ENCODE measurements at places on chromosomes 16 and 17.

GRCh38 chr17:10156948-10157607 is 41.3 kb downstream of the GAS7 start:
- no peak for DNase-seq

GRCh38 chr17:69066482-69066881 is 5.8 kb upstream of the ABCA9 start:
- DNase-seq, result no peak

DNA sequence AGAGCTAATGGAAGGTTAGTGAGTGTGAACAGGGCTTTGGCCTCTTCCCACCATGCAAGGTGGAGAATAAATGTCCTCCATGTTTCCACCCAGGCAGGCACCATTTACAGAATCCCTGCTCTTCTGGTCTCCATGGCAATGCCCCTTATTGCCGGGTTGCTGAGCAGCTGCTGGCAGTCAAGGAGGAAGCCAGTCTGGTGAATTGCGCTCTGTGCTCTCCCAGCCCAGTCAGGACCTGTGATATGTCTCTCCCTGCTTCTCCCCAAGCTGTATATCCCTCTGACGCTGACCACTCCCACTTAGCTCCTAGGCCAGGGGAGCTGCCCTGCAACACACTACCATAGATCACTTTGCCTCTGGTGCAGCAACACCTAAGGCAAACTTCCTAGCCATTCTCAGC is 402.1 kb upstream of the ERCC4 start:
- no peak for DNase-seq

DNA sequence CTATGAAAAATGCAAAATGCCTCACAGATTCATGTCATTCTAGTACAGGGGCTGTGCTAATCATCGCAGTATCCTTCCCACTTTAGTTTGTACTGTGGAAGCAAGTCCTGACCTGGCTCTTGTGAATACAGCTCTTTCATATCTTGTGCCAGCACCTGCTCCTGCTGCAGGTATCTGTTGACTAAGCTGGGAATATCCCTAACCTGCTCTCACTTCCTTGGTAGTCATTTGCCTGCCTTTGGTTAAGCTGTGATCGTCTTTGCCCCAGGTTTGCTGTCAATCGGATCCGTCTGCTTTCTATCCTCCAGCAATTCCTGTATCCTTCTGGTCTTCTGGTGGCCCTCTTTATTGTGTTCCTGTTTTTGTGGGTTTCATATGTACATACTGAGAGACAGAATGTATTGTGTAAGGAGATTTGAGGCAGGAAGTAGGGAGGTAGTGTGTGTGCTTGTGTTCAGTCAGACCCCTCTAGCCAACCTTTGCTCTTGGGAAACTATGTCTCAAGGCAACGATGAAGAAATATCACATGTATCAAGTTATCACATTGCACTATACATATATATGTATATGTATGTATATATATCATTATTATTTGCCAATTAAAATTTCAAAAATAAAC is 7.7 kb upstream of the GINS3 start:
- DNase-seq, result no peak

GRCh38 chr16:27362570-27363245 is 39.3 kb upstream of the IL21R start:
- no peak for DNase-seq

- no peak for DNase-seq
These were observed 15.7 kb downstream of the CCDC43 start for GRCh38 chr17:44673893-44674292.

- DNase-seq, result no peak
These were observed 40.9 kb downstream of the RMI2 start for GRCh38 chr16:11386054-11386680.

- DNase-seq, result no peak
These were observed 76.6 kb downstream of the MAP2K4 start for GRCh38 chr17:12097326-12097725.

GRCh38 chr17:78051186-78051972 is 77.2 kb downstream of the TMC6 start:
- no peak for DNase-seq

- DNase-seq, result no peak
These were observed 15.8 kb downstream of the GPR179 start for GRCh38 chr17:38327936-38328335.

GRCh38 chr16:70579648-70580630 is 56.3 kb downstream of the SF3B3 start:
- no peak for DNase-seq

- DNase-seq, result no peak
These were observed 207.0 kb upstream of the COX10 start for GRCh38 chr17:13862346-13862745.

DNA sequence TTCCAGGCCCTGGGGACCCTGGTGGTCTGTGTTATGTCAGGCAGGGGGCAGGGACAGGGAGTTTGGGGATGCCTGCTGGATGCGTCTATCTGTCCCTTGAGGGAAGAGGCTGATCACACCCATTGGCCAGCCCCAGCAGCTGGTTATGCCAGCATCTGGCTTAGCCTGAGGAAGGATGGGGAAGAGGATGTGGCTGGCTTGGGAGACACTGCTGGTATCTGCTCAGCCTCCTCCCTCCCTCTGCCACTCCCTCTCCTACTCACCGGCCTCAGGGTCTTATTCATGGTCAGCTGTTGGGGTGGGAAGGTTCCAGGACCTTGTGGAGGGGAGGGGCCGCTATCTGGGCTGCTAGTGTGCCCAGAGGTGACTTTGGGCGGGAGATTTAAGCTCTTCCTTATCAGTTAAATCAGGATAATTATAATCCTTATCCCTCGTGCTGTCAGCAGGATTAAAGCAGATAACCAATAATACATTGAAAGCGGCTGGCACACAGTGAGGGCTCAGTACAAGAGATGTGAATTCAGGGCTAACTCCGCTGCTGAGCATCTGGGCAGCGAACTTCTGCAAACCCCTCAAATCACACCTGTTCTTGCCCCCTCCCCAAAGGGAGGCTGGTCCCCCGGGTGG is 36.0 kb upstream of the MLKL start:
- no peak for DNase-seq

- no peak for DNase-seq
These were observed at the start of gene ABCA9 for GRCh38 chr17:69060822-69061221. TSS of gene ABCA9 (minus strand) at chr17:69060927. CDS start at chr17:69051126, 9,801 bp downstream.

- DNase-seq, result no peak
These were observed 478.4 kb downstream of the TOX3 start for GRCh38 chr16:52068447-52069074.

DNA sequence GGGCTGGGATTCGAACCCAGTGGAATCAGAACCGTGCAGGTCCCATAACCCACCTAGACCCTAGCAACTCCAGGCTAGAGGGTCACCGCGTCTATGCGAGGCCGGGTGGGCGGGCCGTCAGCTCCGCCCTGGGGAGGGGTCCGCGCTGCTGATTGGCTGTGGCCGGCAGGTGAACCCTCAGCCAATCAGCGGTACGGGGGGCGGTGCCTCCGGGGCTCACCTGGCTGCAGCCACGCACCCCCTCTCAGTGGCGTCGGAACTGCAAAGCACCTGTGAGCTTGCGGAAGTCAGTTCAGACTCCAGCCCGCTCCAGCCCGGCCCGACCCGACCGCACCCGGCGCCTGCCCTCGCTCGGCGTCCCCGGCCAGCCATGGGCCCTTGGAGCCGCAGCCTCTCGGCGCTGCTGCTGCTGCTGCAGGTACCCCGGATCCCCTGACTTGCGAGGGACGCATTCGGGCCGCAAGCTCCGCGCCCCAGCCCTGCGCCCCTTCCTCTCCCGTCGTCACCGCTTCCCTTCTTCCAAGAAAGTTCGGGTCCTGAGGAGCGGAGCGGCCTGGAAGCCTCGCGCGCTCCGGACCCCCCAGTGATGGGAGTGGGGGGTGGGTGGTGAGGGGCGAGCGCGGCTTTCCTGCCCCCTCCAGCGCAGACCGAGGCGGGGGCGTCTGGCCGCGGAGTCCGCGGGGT is at the start of gene CDH1:
TSS of gene CDH1 (plus strand) at position 247 of the 684 bp plus-strand sequence. CDS start at position 371, 124 bp downstream.
- no peak for DNase-seq

GRCh38 chr17:80923211-80924110 is 68.2 kb upstream of the CHMP6 start:
- DNase-seq, result no peak

- no peak for DNase-seq
These were observed 13.5 kb upstream of the ITGB3 start for GRCh38 chr17:47239967-47240651.

DNA sequence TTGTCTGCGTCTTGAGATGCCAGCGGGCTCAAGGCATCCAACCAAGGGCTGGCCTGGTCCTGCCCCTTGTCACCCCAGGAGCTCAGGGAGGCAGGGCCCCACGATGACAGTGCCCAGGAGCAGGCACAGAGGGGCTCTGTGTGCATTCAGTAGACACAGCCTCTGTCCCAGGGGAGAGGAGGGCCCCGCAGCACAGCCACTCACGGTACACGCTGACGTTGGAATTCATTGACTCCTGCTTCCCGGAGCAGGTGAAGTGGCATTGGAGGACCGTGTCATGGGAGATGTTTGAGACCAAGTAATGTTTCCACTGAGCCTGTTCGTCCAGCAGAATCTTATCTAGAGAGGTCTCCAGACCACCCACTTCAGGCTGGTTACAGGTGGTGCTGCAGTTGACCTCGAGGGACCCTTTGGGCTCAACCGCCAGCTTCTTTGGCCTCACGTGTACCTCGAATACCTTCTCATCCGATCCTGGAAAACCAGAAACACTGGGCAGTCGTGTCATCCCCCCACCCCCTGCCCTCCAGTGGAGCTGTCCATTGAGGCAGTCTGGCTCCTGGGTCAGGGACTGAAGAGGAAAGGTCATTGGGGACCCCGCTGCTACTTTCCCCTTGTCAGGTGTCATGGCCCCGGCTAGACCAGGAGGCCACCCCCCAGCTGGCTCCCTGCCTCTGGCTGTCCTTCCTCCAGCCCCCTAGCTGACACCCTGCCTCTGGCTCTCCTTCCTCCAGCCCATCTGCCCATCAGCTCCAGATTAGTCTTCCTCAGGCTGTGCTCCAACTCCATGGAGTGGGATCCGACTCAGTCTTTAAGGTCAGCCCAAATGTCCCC is 7.0 kb downstream of the PRR29 start:
- DNase-seq, result no peak

DNA sequence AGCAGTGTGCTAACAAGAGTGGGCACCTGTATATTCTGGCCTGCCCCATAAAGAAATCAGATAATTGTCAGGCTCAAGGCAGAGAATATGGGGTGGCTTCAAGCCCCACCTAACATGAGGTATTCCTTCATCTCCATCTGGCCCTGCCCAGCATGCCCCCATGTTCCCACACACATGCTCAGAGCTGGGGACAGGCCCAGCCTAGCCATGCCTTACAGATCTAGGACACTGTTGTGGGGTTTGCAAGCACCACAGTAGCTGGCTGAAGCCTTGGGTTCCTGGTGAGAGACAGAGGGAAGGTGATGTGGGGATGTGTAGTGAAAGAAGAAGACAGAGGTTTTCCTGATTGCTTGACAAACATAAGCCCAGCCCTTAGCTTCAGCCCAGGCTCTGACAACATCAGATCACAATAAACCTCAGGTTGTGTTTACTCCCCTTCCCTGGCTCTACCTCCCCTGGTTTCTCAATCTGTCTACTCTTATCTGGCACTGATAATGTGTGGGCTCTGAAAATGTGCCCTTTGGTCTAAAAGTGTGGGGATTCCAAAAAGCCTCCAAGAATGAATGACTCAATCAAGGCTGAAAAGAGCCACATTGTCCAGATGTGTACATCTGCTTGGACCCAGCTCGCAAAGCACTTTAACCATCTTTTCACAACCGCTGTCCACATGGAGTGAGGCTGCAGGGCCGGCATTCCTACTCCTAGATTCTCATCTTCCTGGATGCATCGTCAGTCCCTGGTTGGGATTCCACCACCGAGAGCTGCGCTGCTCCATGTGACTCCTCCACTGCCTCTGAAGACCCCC is 34.4 kb downstream of the CDRT4 start:
- DNase-seq, result no peak

GRCh38 chr16:54633943-54634362 is 296.7 kb upstream of the IRX5 start:
- no peak for DNase-seq

DNA sequence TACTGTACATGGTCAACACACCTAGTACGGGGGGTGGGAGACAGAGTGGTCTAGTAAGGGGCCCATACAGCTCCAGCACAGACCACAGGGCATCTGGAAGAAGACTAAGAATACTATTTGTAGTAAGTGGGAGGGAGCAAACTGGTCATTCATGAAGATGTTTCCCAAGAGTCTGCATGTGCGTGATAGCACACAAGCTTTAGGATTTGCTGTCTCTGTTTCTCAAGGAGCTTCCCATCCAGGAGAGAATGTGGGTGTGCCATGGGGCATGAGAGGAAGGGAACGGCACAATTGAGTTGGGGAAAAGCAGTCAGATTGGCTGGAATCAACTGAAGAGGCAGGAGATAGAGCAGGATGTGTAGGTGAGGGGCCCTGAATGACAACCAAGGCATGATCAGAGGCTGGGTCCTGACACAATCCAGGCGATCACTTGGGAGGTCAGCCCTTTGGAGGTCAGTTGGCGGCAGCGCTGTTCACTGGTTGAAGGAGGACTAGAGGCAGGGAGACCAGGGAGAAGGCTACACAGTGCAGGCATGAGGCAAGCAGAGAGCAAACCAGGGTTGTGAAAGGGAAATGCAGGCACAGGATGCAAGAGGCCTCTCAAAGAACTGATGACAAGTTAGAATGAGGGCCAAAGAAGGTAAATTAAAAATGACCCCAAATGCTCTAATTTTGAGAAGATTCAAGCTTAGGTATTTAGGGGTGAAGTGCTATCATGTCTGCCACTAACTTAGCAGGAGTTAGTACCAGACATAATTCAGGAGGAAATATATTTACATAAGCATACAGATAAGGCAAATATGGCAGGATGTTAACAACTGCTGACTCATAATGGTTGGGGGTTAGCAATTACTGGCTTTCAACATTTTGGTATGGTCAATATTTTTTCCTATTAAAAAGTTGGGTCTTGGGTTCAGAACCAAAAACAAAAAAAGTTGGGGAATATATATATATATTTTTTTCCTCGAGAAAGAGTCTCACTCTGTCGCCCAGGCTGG is 10.3 kb downstream of the UBE2O start:
- no peak for DNase-seq

DNA sequence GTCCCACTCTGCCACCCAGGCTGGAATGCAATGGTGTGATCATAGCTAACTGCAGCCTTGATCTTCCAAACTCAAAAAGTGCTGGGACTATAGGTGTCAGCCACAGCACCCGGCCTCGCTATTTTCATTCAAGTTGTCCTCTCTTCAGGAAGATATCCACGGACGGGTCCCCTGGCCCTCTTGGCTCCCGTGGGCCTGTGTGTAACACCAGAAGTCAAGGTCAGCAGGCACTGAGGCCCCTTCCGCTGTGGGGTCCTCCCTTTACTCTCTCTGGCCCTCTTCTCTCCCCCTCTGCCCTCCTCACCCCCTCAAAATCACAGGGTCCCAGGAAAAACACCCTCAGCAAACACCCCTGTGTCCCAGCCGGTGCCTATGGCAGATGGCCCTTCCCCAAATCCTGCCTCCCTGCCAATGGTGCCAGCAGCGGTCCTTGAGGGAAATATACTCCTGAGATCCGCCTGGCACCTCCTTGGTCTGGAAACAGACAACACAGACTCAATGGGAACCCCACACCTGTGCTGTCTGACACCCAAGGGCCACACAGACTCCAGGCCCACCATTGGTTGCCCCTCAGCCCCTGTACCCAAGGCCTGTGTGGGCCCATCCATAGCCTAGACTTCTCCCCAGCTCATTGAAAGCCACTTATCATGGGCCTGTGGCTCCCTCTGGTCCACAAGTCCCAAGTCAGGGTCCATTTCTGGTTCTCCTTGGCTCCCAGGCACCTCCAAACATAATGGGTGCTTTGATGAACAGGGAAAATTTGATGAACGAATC is 221.5 kb downstream of the ZNF423 start:
- DNase-seq, result no peak

Data from effector memory CD4-positive, alpha-beta T cell (primary cell).